ENCODE measurements at places on chromosomes 6 and 20.

- DNase-seq: no peak
These were observed 20.7 kb upstream of the AMD1 start for GRCh38 chr6:110853754-110854477.

GRCh38 chr6:133502441-133503335 is 261.5 kb downstream of the EYA4 start:
- DNase-seq: no peak

GRCh38 chr20:16061351-16061750 is 511.9 kb downstream of the KIF16B start:
- no peak for DNase-seq

DNA sequence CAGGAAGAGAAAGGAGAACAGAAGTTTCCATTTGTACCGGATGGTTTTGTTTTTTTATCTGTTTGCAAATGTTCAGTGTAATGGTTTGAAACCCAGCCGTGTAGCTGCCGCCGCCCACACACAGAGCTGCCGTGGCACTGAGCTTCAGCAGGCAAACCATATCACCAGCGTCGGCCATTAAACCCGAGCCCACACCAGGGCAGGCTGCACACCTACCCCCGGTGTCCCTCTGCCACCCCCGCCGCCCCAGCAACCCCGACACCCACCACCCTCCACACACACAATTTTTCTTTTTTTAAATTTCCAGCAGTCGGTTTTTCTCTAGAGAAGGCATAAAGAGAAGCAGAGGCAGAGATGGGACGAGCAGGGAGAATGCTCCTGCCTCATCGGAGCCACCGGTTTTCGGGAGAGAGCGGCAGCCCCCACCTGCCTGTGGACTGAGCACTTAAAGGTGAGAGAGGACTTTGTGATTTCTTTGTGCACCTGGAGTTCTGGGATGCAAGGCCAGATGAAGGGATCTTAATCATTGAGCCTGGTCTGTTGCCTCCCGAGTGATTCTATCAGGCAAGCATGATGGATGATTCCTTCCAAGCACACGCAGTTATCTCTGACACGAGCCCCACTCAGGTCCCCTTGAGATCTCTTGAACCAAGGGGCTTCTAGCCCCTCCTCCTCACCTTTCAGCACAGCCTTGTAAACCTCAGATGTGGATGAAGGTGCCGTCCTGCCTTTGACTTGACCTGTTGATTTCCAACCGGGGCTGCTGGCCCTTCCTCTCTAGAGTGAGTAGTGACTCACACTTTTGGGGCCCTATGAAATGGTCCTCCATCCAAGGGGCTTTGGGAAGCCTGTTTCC is 17.5 kb upstream of the ZNF831 start:
- peak; percentile 60 for DNase-seq

- no peak for DNase-seq
These were observed 516 bp downstream of the TMEM151B start for GRCh38 chr6:44270526-44271405.

Measured in GM10248 (cell line).